CD4-positive, alpha-beta T cell treated with Interleukin-21 for 1 hour (primary cell): ENCODE measurements at places on chromosomes 13 and 19.

GRCh38 chr13:88294368-88294767, 623.2 kb downstream of the SLITRK5 start:
- no peak for DNase-seq

DNA sequence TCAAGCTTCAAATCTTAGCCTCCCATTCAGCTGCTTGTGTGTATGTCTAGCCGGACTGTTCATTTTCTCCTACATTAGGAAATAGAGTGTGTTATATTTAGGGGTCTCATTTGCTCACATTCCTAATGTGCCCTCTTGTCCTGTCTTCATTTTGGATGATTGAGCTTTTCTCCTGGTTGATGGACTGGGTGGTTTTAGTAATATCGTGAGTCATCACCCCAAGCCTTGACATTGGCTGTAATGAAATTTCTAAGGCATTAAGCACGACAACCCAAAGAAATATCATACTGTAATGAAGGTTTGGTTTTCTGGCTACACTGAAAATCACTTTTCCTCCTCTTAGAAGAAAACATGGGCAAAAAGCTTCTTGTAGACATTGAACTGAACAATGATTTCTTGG, 110.7 kb upstream of the WASF3 start:
- no peak for DNase-seq

DNA sequence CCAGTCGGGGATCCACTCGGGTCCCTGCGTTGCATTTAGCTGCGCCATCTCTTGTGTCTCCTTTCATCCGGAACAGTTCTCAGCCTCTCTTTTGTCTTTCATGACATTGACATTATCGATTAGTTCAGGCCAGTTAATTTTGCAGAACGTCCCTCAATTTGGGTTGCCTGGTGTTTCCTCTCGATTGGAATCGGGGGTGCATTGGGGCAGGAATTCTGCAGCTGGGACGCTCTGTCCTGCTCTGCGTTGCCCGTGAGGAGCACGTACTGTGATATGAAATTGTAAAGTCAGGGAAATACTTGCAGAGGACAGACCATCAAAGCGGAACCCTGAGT, 22.4 kb downstream of the MARK4 start:
- DNase-seq = no peak

DNA sequence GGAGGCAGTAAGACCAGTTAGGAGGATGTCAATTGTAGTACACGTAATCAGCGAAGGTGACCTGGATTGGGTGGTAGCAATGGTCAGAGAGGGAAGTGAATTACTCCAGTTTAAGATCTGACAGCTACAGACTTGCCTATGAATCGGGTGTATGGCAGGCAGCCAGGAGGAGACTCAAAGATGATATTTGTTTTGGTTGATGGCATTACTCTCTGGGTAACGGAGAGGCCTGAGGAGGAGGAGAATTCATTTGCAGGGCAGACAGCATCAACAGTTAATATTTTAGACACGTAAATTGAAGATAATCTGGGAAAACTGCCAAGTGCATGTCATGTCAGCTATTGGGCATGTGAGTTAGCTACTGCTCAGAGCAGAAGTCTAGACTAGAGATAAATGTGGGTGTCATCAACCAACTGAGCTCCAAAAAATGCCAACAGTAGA, 109.2 kb downstream of the SGCG start:
- no peak for DNase-seq

DNA sequence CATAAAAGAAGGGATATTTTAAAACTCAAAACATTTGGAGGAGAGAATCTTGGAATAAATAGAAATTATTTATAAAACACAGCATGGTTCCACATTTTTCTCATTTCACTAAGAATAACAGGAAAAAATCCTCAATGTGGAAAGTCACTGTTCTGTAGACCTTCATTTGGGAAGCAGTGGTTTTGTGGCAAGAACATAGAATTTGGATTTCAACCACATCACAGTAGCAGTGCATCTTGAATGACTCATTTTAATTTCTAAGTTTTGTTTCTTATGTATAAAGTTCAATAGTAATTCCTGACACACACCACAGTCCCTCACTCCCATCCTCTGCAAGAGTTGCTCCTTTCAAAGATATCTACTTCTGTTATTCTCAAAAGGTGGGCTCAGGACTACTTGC, 264.0 kb downstream of the ENOX1 start:
- DNase-seq = no peak

DNA sequence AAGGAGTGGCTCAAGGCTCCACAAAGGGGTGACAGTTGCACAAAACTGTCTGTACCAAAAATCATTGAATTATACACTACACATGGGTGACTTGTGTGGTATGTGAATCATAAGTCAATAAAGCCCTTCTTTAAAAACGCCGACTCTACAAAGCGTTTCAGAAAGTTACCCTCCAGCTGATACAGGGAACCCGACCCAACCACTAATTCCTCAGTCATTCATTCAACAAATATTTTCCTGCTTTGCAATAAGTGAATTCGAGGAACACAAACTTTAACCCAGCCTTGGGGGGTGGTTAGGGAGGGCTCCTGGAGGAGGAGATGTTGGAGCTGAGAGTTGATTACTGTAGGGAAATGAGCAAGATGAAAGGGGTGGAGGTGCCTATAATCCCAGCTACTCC, 32.0 kb downstream of the LTBP4 start:
- no peak for DNase-seq

DNA sequence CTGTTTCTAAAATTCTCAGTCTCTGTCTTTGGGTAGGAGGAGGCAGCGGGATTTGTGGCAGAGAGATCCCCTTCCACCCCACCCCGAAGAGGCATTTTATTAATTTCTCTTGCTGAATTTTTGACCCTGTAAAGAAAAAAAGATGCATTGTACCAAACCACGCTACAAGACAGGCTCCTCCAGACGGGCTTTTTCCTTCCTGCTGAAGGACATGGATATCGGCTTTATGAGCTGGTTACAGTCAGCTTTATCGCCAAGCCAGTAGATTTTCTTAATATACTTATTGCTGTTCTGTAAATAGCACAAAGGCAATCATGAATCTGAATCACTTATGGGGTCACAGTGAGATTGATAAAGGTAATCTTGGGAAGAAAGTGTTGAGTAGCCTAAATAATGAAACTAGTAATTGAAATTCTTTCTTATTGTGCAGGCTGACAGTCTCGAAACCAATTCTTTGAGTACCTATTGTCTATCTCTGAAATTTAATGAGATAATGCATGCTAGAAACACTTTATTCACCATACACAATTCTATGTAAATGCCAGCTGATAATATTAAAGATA, 24.5 kb downstream of the MBNL2 start:
- DNase-seq = no peak

GRCh38 chr13:28636677-28637317, 22.1 kb upstream of the POMP start:
- peak; percentile 50 for DNase-seq

DNA sequence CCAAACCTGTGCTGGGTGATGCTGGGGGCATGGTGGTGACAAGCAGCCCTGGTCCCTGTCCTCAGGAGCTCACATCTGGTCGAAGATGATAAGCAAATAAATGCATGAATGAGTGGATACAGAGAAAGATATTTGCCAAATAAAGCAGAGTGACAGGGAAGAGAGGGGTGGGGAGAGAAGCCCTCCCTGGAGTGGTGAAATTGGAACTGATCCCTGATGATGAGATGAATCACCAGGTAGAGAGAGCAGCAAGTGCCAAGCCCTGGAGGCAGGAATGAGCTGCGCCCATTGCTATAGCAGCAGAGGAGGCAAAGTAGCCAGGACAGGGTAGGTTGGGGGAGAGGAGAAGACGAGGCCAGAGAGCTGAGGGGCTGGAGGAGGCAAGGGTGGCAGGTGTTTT, 13.7 kb downstream of the FXYD5 start:
- no peak for DNase-seq

DNA sequence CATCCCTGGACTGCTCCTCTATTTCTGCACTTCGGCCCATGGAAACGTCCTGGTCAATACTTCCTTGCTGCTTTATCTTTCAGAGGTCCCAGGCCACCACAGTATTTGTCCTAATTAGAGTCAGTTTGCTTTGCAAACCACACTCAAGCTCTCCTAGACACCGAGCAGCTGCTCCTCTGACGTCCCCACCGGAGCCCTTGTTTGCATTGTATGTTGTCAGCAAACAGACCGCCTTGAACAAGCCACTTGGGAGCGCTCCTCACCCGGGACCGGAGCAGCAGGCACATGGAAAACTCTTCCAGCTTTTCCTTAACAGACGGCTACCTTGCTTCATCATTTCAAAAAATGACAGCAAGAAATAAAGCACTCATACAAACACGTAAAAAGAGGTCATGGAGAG, 51.5 kb upstream of the GTF3A start:
- no peak for DNase-seq

- DNase-seq = no peak
Measured at GRCh38 chr19:18771328-18772242, 19.5 kb downstream of the COMP start.

DNA sequence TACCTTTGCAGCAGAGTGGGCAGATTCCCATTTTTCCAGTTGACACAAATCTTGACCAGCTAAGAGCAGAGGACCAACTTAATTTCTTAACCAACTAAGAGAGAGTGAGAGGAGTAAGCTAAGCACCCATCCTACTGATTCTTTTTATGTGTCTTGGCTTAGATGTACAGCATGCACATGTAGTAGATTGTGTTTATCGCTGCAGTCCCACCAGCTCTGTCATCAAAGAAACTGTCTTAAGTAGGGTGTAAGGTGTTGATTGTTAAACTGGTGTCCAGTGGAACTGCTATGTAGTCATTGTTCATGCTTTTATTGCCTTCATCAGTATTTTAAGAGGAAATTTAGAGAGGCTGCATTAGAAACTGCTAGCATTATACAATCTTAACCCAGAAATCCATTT, 9.0 kb upstream of the UFM1 start:
- DNase-seq = no peak

GRCh38 chr13:33865945-33866344, 48.0 kb downstream of the RFC3 start:
- no peak for DNase-seq

DNA sequence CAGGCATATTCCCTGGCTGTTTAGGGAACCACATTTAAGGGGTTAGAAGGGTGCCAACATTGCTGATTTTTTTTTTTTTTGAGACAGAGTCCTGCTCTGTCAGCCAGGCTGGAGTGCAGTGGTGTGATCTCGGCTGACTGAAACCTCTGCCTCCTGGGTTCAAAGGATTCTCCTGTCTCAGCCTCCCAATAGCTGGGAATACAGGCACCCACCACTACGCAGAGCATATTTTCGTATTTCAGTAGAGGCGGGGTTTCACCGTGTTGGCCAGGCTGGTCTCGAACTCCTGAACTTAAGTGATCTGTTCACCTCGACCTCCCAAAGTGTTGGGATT, 7.8 kb upstream of the CRX start:
- no peak for DNase-seq
